ENCODE measurements at places on chromosomes 2 and 18. TPM values are rescaled to one million over a fixed set of nuclear protein-coding genes. Genes with fewer than 3 reads are reported as not detected.

The MFSD2B gene
- not detected for total RNA-seq

The IL36A gene
- total RNA-seq, result not detected

The CD8B2 gene
- total RNA-seq, result not detected

The ARHGAP25 gene
- total RNA-seq, result 207 TPM

The SLC9A4 gene
- 0.07 TPM for total RNA-seq

- H3K27ac ChIP-seq, result no peak overlapping the region
- no peaks in the 10 kb centered on the region for H3K27me3 ChIP-seq
- no peaks in the 10 kb centered on the region for H3K4me1 ChIP-seq
- DNase-seq, result no peak
- no peak overlapping the region for H3K4me3 ChIP-seq
These were observed 451.9 kb upstream of the ZEB2 start for GRCh38 chr2:144971786-144972335.

GRCh38 chr2:159410276-159410675, 123.8 kb upstream of the WDSUB1 start:
- H3K27me3 ChIP-seq, result no peaks in the 10 kb centered on the region
- H3K36me3 ChIP-seq, result peaks cover 9% of the 10 kb centered on the region
- DNase-seq, result no peak
- H3K4me3 ChIP-seq, result no peak overlapping the region
- H3K27ac ChIP-seq, result no peak overlapping the region

- no peaks in the 10 kb centered on the region for H3K36me3 ChIP-seq
- H3K27me3 ChIP-seq, result no peaks in the 10 kb centered on the region
- H3K4me1 ChIP-seq, result peaks cover 3% of the 10 kb centered on the region
- H3K4me3 ChIP-seq, result no peak overlapping the region
- no peak for DNase-seq
These were observed 306.0 kb downstream of the FBXO15 start for GRCh38 chr18:73841661-73842060.

DNA sequence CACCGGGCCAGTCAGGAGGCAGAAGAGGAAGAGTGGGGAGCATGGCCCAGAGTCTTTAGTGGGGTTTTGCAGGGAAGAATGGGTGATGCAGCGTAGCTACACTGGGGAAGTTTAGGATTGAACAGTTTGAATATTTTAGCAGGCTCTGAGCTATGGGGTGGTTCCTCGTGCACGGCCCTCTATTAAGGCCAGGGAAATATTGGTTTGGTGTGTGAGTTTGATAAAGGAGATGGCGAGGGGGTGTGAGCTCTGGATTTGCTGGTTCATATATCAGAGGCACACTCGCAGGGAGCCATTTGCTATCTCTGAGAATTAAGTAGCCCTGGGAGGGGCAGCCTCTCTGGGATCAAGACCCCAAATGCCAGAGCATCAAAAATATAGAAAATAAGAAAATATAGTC, 50.1 kb downstream of the BOLA3 start:
- no peak overlapping the region for H3K4me3 ChIP-seq
- H3K36me3 ChIP-seq, result peaks cover 1% of the 10 kb centered on the region
- no peak overlapping the region for H3K27ac ChIP-seq
- no peaks in the 10 kb centered on the region for H3K27me3 ChIP-seq
- DNase-seq, result no peak

GRCh38 chr2:196899976-196900375, 26.5 kb downstream of the PGAP1 start:
- DNase-seq, result no peak
- no peak overlapping the region for H3K27ac ChIP-seq
- no peaks in the 10 kb centered on the region for H3K4me1 ChIP-seq
- no peaks in the 10 kb centered on the region for H3K36me3 ChIP-seq
- no peaks in the 10 kb centered on the region for H3K27me3 ChIP-seq
- no peak overlapping the region for H3K4me3 ChIP-seq

- H3K4me1 ChIP-seq, result peaks cover 16% of the 10 kb centered on the region
- no peaks in the 10 kb centered on the region for H3K27me3 ChIP-seq
- no peak overlapping the region for H3K4me3 ChIP-seq
- no peak overlapping the region for H3K27ac ChIP-seq
These were observed 868 bp downstream of the CGREF1 start for GRCh38 chr2:27117995-27118524.

GRCh38 chr2:48849770-48850169, 94.2 kb upstream of the LHCGR start:
- no peaks in the 10 kb centered on the region for H3K4me1 ChIP-seq
- no peak overlapping the region for H3K27ac ChIP-seq
- no peaks in the 10 kb centered on the region for H3K36me3 ChIP-seq
- no peak overlapping the region for H3K4me3 ChIP-seq
- no peak for DNase-seq

DNA sequence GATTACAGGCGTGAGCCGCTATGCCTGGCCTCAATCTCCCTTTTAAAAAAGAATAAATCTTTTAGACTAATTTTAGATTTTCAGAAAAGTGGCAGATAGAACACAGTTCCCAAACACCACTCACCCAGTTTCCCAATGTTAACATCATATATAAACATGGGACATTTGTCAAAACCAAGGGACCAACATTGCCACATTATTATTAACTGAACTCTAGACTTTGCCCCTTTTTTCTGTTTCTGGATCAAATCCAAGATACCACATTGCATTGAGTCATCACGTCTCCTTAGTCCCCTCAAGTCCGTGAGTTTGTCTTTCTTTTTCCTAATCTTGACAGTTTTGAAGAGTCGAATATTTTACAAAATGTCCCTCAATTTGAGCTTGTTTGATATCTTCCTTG, 2.4 kb downstream of the C2orf42 start:
- no peak for DNase-seq
- no peak overlapping the region for H3K27ac ChIP-seq
